ENCODE measurements at places on chromosomes 6 and 20.
A peak's percentile ranks its signal among the peaks of the same experiment; 100 is the strongest.

GRCh38 chr20:4052139-4052480 lies 36.8 kb upstream of the RNF24 start:
- DNase-seq = no peak

DNA sequence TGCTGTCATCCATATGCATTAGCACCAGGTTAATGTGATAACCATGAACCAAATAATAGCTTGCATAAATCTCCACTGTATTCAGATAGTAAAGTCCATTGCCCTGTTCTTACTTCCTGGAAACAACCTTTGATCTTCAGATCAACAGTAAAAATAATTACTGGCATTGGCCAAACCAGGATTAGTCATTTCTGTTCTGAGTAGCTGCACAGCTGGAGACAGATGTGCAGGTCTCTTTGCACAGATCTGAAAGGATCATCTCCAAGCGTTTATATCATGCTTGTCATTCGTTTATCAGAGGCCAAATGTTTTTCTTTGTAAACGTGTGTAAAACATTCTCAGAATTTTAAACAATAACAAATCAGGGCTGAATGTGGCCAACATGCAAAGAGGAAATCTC lies 134.4 kb upstream of the HMGCLL1 start:
- DNase-seq = no peak

DNA sequence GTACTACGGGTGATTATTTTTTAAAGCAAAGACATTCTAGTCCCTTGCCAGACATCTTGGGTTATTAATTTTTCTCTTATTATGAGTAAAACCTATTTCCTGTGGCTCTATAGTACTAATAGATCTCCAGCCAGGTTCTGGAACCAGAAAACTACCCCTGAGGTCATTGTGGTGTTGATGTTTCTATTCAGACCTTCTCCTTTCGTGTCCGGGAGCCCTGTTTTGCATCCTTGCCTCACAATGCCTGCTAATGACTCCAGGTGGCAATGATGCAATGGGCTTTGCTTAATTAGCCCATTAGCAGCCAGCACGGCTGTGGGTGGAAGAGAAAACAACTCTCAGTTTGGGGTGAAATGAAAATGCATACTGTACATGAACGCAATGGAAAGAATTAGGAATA lies 62.9 kb upstream of the ARG1 start:
- DNase-seq = no peak

- peak; percentile 68 for DNase-seq
Observed at GRCh38 chr6:27078734-27079357, 168.7 kb upstream of the PRSS16 start.

- no peak for DNase-seq
Observed at GRCh38 chr6:93927731-93928130, 508.4 kb upstream of the EPHA7 start.

DNA sequence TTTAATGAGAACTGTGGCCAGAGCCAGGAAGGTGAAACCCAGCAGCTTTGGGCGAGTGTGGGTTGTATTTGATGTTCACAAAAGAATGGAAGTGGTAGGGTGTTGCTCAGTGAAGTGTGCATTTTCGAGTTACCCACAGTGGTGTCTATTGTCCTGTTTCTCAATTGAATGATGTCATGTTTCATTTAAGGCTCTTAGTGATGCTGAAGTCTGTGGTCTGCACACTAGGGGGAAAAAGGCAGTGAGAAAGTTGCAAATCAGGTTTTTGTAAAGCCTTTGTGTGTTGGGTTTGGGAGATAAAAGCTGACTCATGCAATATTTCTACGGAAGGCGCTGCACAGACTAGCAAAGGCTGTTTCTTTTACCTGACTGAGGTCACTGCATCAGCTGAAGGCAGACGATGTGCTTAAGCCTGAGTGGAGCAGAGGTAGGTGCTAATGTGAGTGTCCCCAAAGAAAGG lies 121.1 kb downstream of the PLEKHG1 start:
- DNase-seq = peak; percentile 38

GRCh38 chr6:141244366-141244765 lies 888.4 kb upstream of the GJE1 start:
- DNase-seq = no peak
